Suprapubic skin (tissue), 4 donors: ENCODE measurements at places on chromosomes 6 and 20. TPM values are rescaled to one million over a fixed set of nuclear protein-coding genes. Genes with fewer than 3 reads are reported as not detected.
A peak's percentile ranks its signal among the peaks of the same experiment; 100 is the strongest.

DNA sequence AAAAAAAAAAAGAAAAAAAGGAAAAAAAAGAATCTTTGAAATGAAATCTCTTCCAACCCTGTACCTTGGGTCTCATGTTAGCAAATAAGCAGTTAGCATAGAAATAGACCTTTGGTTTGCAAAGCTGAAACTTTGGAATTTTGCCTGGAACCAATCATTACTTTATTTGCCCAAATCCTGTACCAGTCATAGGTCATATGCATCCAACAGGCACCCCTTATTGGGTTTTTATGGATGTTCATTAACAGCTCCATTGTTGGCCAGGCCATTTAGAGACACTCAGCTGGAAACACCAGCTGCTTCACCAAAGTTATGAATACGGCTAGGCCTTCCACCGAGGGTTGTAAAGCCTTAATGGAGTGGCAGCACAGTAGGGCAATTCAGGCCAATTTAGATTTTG lies 53.0 kb downstream of the ALDH8A1 start:
- no peaks in the 10 kb centered on the region for H3K36me3 ChIP-seq
- DNase-seq = no peak
- no peak overlapping the region for H3K4me3 ChIP-seq
- H3K4me1 ChIP-seq = no peaks in the 10 kb centered on the region

DNA sequence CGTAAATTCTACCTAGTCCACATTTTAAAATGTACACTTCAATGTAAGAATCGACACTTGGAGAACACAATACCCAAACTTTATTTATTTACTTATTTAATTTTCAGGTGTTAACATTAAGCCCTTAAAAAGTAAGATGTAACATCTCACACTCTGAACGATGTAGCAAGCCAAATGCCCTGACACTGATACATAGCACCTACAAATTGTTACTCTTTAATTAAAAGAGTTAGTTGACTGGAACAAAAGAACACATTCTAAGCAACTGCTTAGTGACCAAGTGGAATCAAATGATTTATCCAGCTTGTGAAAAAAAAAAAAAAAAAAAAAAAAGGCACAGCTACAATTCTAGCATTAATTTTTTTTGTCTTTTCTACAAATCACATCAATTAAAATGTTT lies 292.1 kb upstream of the THEMIS start:
- DNase-seq = no peak
- H3K27ac ChIP-seq = no peak overlapping the region
- H3K4me3 ChIP-seq = no peak overlapping the region
- no peaks in the 10 kb centered on the region for H3K4me1 ChIP-seq
- H3K36me3 ChIP-seq = no peaks in the 10 kb centered on the region

DNA sequence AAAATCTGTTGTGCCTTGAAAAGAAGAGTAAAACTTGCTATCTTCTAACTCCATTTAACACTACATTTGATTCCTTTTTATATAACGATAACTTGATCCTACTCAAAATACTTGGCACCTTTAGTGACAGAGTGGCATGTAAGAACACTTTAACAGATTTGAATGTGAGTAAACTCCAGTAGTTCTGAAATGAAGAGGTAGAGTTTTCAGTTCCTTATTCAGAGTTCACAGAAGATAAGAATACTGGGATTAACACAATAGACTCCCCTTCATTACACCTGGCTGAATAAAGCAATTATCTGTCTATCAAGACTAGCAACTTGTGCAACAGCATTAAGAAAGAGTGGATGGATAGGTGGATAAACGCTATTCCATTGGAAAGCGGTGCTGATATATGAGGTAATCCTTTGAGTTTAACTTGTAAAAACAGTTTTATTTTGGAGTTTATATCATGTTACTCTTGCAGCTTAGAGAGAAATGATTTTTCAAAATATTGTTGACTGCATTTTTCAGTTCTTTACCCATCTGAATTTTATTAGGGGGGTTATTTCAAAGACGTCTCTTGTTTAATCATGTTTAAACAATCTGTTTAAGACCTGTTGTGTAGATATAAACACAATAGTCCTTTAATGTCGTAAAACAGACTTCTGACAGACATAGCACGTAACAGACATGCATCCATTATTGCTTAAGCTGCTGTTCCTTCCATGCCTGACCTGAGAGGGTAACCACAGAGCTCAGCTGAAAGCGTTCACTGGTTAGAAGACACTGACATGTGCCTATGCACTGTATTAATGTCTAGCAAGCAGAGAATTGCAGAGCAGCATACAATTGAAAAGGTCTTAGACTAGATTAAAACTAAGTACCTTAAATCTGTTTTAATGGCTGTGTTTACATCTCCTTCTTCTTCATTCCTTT lies 102.4 kb upstream of the SUPT3H start:
- peaks cover 19% of the 10 kb centered on the region for H3K4me1 ChIP-seq
- no peaks in the 10 kb centered on the region for H3K36me3 ChIP-seq
- no peaks in the 10 kb centered on the region for H3K27me3 ChIP-seq
- H3K27ac ChIP-seq = peak overlapping the region; percentile 34
- DNase-seq = no peak
- H3K4me3 ChIP-seq = no peak overlapping the region

GRCh38 chr6:42702200-42702599 lies 20.2 kb downstream of the PRPH2 start:
- no peaks in the 10 kb centered on the region for H3K4me1 ChIP-seq
- H3K27me3 ChIP-seq = no peaks in the 10 kb centered on the region
- no peak for DNase-seq
- H3K4me3 ChIP-seq = no peak overlapping the region

DNA sequence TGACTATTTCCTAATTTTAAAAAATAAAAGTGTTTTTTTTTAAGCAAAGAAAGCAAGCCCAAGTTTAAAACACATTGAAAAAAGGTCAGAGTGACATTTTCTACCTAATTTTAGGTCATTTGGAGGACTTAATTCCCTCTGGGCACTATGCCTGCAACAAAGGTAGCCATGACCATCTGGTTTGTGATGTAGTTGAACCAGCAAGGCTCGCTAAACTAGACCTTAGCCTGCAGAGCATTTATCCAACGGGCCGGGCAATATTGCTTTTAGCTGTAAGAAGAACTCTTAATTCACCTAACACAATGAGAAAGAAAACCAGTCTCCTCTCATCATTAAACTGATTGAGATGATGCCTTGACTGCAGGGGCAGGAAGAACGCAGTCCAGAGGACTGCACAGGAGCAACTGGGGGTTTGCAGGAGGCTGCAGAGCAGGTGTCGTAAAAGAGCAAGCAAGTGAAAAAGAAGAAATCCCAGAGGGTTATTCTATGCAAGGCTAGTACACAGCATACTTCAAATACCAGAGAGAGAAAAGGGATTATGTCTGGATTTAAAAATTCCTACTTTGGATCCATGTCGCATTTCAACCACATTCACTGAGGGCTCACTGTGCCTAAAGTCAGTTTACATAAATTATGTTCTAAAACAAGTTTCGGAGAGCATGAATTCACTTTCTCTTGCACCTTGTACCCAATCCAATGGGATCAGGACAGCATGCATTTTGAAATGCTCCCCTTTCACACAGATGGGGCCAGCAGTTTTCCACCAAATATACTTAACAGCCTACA lies 12.8 kb downstream of the TRAF3IP2 start:
- no peak overlapping the region for H3K4me3 ChIP-seq
- DNase-seq = no peak
- peak overlapping the region; percentile 93 for H3K27ac ChIP-seq
- H3K27me3 ChIP-seq = no peaks in the 10 kb centered on the region

- DNase-seq = no peak
- H3K27ac ChIP-seq = no peak overlapping the region
- no peak overlapping the region for H3K4me3 ChIP-seq
- H3K4me1 ChIP-seq = no peaks in the 10 kb centered on the region
- no peaks in the 10 kb centered on the region for H3K36me3 ChIP-seq
- H3K27me3 ChIP-seq = no peaks in the 10 kb centered on the region
Observed at GRCh38 chr20:51884561-51884960, 82.2 kb upstream of the SALL4 start.

DNA sequence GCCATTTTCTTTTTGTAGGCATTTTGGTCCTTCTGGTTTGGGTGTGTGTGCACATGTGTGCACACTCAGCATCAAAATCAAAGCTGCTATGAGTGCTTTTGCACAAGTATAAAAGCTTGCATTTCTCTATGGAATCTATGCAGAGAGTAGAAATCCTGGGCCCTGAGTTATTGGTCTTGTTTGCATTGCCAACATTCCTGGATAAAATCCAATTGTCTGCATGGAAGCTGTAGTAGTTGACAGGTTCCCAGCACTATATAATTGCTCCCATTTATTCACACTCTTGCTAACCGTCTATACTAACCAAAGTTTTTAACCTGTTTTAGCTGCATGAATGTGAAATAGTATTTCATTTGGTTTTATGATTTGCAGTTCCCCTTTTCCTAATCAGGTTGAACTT lies 277.0 kb downstream of the FOXA2 start:
- no peaks in the 10 kb centered on the region for H3K36me3 ChIP-seq
- no peaks in the 10 kb centered on the region for H3K4me1 ChIP-seq
- no peak overlapping the region for H3K27ac ChIP-seq
- no peaks in the 10 kb centered on the region for H3K27me3 ChIP-seq

GRCh38 chr6:139985236-139985815 lies 610.9 kb upstream of the CITED2 start:
- H3K27me3 ChIP-seq = no peaks in the 10 kb centered on the region
- no peaks in the 10 kb centered on the region for H3K36me3 ChIP-seq
- no peak for DNase-seq

The BCAS1 gene
- 1.7 TPM for total RNA-seq

The TMEM74B gene
- total RNA-seq = 1.9 TPM

The CST9 gene
- not detected for total RNA-seq

The ATP6V1G2 gene
- not detected for total RNA-seq

The CST2 gene
- total RNA-seq = 2.2 TPM
